SK-MEL-5 (cell line): ENCODE measurements at places on chromosomes 4 and X. TPM values are rescaled to one million over a fixed set of nuclear protein-coding genes. Genes with fewer than 3 reads are reported as not detected.
A peak's percentile ranks its signal among the peaks of the same experiment; 100 is the strongest.

GRCh38 chr4:124423160-124423559 is 289.4 kb downstream of the ANKRD50 start:
- no peak for DNase-seq

PDK3 gene
- 48.5 and 48.8 TPM in 2 replicates for total RNA-seq

DNA sequence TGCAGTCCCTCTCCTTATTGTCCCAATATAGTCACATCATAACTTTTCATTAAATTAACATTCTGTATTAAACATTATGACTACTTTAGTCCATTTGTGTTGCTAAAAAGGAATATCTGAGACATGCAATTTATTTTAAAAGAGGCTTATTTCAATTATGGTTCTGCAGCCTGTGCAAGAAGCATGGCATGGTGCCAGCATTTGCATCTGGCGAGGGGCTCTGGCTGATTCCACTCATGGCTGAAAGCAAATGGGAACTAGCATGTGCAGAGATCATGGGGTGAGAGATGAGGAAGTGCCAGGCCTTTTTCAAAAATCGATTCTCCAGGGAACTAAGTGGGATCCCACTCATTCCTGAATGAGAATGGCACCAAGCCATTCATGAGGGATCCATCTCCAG is 476.3 kb upstream of the RPS6KA3 start:
- no peak for DNase-seq

DNA sequence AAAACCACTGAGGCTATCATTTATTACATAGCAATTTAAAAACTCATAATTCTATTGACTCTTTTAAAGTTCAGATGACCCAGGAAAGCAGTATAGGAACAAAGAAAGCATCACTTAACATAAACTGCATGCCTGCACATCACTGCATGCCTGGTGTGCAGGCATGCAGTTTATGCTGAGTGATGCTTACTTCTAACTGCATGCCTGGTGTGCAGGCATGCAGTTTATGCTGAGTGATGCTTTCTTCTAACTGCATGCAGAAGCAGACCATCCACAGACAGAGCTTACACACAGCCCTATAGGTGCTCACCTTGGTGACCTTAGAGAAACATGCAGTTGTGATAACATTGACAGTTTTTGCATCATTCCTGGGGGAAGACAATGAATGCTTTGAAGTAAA is 17.0 kb downstream of the SDAD1 start:
- DNase-seq, result no peak

DNA sequence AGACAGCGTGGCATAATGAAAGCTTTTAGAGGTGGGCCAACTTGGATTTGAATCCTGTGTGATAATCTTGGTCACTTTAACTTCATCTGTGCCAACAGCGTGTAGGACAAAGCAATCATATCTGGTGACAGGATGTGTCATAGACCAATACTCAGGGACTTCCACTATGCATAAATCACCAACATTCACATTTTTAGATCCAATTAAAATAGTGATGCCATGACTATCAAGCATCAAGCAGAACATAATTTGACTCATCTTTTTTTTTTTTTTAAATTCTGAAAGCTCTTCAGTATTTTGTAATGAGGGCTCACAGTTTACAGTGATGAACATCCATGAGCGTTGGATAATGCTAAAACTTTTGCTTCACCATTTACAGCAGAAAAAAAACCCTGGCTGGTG is 27.3 kb upstream of the RAPGEF2 start:
- DNase-seq, result no peak

DNA sequence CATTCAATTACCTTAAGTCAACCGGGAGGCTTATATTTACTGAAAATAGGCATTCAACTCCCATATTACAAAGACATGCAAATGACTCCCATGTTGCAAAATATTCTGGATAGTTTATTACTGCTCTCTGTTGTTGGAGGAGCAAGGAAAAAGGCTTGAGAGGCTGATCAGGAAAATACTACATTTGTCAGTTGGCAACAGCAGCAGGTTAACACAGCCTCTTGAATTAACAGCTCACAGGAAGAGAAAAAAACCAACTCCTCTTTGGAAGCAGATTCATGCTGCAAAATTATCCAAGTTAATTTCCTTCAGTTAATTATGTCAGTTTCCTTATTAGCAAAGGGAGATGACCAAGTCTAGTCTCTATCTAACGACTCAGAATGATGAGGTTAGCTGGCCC is 238.9 kb downstream of the MAML3 start:
- no peak for DNase-seq

- DNase-seq, result peak; percentile 65
These were observed 39.9 kb downstream of the TXLNG start for GRCh38 chrX:16826207-16826606.

PGAM4 gene
- total RNA-seq, result not detected in 2 replicates

UBE2A gene
- 22.2 and 23.2 TPM in 2 replicates for total RNA-seq

PCDH18 gene
- total RNA-seq, result 1.1 TPM in 2 replicates

GRCh38 chr4:169225058-169225751 is 45.6 kb downstream of the SH3RF1 start:
- no peak for DNase-seq

GRCh38 chr4:111267786-111268185 is 644.9 kb upstream of the PITX2 start:
- no peak for DNase-seq

- no peak for DNase-seq
These were observed 8.3 kb downstream of the MAGEA11 start for GRCh38 chrX:149720021-149720689.

CNKSR2 gene
- 3.0 and 3.1 TPM in 2 replicates for total RNA-seq

- no peak for DNase-seq
These were observed 39.8 kb downstream of the MFAP3L start for GRCh38 chr4:169986369-169986768.

- no peak for DNase-seq
These were observed 126.3 kb downstream of the ADAMTS3 start for GRCh38 chr4:72442715-72443114.

GRCh38 chr4:186946682-186947294 is 223.1 kb upstream of the FAT1 start:
- DNase-seq, result peak; percentile 39

COL4A6 gene
- total RNA-seq, result not detected in 2 replicates

SH2D1A gene
- 0.13 TPM in 1 of 2 replicates, not detected in the other for total RNA-seq

DNA sequence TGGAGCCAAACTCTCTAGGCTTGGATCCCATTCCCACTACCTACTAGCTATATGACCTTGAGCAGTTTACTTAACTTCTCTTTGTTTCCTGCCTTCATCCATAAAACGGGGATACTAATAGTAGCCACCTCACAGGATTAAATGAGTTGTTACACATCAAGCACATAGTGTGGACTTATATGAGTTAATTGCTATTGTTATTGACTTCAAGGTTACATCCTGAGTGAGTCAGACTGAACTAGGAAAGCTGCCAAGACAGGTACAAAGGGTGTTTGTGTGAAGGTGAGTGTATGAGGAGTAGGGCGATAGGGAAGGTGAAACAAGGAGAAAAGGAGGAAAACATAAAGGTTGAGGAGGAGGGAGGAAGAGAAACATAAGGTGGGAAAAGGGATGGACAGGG is 32.2 kb downstream of the TFDP3 start:
- no peak for DNase-seq

DNA sequence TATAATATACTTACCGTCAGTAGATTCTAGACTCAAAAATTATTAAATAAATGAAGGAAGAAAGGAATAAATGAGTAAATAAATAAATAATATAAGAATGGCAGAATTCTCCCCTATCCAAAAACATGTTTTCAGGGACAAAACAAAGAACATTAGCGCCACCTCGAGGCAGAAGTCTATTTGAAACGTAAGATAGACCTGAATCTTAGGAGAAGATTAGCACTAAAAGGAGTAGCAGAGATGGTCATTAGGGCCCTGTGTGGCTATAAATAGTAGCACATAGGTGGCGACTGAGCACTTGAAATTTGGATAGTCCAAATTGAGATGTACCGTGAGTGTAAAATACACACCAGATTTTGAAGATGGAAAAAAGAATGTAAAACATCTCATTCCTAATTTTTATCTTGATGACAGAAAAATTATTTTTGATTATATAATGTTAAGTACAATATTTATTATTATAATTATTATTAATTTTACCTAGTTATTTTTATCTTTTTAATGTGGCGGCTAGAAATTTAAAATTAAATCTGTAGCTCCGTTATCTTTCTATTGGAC is 24.3 kb upstream of the SRD5A3 start:
- peak; percentile 90 for DNase-seq

- DNase-seq, result peak; percentile 80
These were observed at the start of gene SLC25A53 for GRCh38 chrX:104156630-104157529. Gene SLC25A53, minus strand, starts transcription at chrX:104157009. Its CDS starts 51,752 bp downstream, at chrX:104105257.

DNA sequence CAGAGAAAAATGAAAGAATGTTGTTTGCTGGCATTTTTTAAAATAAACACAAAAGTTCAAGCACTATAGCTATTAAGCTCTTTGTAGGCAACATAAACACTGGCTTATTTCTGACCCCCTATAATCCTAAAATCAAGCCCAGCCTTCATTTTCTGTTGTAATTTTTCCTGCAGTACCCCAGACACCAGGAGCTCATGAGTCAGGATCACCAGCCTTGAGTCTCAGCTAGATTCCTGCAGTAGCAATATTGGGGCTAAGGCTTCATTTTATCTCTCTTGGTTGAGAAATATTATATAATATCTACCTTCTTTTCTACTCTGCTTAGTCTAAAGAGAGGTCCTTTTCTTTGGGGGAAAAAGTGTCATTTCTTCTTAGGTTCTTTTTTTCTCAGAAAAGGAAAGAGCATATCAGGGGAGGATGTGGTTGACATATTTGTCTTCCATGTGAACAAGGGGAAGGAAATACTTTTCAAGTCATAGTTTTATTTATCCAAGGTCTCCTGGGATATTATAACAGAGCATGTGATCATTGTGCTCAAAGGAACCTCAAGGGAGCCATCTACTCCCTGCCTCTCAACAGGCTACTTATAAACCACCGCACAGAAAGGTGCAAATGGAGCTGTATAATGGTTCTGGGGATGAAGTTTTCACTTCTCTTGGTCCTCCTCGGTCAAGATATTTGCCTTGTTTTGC is 678.3 kb upstream of the NR3C2 start:
- peak; percentile 1 for DNase-seq

DNA sequence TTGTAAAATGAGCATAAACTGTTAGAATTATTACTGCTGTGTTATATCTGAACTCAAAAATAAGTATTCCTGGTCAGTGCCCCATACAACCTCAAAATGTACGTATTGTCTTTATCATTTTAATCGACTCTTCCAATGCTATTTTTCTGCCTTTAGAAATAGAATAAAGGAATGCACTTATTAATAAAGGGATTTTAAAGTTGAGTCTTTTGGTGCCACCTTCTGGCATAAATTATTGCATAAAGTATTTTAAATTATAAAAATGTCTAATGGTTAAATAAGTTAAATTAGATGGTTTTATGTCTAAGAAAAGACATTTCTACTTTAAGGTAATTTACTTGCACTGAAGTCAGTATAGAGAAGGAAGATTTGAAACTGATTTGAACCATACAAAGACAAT is 424.0 kb upstream of the NDST4 start:
- peak; percentile 17 for DNase-seq

PGRMC1 gene
- total RNA-seq, result 93.8 and 109 TPM in 2 replicates

DNA sequence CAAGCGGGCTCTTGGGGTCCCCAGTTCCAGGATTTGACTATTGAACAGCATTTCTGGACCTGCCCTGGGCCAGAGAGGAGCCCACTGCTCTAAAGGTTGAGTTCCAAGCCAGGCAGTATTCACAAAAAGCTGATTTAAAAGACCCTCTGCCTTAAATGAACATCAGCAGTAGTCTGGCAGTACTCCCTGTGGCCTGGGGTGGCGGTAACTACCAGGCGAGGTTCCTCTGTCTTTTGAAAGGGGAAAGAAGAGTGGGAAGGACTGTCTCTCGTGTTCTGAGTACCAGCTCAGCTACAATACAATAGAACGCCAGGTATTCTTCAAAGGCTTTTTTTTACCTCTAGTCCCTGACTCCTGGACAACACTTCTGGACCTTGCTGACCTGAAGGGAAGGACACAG is 456.4 kb upstream of the TEX13C start:
- DNase-seq, result peak; percentile 13

DNA sequence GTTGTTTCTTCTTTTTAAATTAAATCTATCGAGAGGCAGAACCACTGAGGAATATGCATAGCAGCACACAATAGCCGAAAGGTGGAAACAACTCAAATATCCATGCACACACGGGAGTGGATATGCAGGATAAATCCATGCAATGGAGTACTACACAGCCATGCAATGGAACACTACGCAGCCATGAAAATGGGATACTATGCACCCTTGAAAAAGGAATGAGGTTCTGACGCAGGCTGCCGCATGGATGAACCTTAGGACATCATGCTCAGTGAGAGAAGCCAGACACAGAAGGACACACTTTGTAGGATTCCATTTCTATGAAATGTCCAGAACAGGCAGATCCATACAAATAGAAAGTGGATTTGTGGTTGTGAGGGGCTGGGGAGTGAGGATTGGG is 18.4 kb upstream of the P2RY8 start:
- DNase-seq, result no peak

TMPRSS11D gene
- not detected in 2 replicates for total RNA-seq

- DNase-seq, result no peak
These were observed 8.7 kb downstream of the P2RY8 start for GRCh38 chrX:1528186-1528883.

GRCh38 chrX:150873616-150874015 is 24.9 kb downstream of the CD99L2 start:
- no peak for DNase-seq

DNA sequence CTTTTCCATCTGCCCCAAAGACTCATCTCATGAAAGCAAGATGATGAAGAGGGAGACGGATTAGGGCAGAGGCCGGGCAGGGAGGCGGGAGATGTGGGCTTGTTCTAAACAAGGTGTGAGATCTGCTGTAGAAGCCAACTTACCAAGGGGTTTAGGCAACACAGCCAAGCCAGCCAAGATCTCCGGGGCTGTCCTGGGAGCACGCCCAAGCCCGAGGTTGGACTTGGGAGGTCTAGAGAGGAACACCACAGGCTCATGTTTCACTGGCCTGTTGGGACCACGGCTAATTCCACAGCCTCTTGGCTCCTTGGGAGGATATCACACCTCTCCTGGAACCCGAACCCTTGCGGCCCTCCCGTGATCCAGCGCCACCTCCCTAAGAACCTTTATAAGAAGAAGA is 171.4 kb downstream of the CRLF2 start:
- no peak for DNase-seq

DNA sequence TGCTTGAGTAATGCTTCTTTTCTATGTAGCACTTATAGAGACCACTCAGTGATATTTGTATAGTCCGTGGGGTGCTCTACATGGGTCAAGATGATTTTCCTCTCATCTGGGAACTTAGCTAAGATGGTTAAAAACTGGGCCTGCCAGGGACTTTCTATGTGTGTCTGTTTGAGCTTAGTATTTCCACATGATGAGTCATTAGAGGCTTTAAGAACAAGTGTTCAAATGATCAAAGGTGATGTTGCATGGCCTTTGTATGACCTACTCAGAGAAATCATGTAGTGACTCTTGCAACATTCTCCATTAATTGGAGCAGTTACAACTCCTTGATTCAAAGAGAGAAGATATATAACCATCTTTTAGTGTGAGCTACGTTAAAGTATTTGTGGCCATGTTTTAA is 1480.5 kb upstream of the IGFBP7 start:
- no peak for DNase-seq

NOX1 gene
- not detected in 2 replicates for total RNA-seq

TLR6 gene
- 6.8 and 7.8 TPM in 2 replicates for total RNA-seq

- no peak for DNase-seq
These were observed 250.0 kb upstream of the NR3C2 start for GRCh38 chr4:148692242-148692641.

GRCh38 chr4:26400132-26400531 is 79.3 kb downstream of the RBPJ start:
- DNase-seq, result no peak

- DNase-seq, result no peak
These were observed 87.6 kb downstream of the SORCS2 start for GRCh38 chr4:7279902-7280301.
